Activated gamma-delta T cell treated with Interleukin-2 at 50 U/mL for 16 hours (primary cell): ENCODE measurements at places on chromosomes 5 and 9.

- no peak for DNase-seq
These were observed 201.4 kb downstream of the ZNF462 start for GRCh38 chr9:107064378-107064777.

DNA sequence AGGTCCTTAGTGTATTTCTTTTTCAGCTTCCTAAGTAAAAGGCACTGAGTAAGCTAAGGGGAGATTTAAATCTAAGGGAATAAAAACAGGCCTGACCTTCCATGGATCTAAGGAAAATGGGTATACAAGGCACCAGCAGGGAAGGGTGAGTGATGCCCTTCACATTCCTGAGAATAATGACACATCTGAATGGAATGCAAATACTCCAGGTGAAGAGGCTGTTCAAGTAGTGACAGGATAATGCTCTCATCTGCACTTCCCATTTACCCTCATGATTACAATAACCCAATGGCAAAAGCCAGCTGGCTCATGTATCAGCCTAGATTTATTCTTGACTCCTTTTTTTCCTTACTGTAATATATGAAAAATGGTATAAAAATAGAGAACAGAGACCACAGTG is 216.2 kb upstream of the ACTBL2 start:
- DNase-seq: no peak

DNA sequence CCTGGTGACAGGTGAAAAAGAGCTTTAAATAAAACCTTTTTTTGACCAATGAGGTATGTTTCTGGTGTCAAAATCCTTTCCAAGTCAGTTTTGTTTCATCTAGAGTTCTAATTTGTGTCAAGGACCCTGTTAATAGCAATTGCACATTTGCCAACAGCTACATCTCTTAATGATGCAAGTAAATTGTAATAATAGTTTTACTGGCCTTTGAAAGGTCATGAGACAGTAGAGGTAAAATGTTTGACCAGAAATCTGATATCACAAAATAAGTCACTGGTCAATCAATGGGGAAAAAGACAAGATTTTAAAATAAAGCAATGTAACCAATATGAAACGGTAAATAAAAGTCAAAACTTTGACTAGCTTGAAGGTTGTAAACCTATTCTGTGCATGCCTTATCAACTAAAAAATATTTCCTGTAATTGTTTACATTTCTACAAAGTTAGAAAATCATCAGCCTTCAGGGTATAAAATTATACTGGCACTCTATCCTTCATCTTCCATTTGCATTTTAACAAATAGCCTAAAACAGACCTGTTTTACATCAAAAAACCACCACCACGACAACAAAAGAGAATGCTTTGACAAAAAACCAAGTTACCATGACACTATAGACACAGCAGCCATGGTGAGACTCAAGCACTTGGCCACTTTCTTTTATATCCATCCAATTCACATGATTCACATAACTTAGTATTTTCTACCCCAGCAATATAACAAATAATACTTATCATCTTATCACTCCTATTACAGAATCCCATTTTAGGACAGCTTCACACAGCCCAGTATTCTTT is 3.0 kb downstream of the NADK2 start:
- DNase-seq: no peak

GRCh38 chr9:27383524-27383923 is 86.6 kb upstream of the EQTN start:
- no peak for DNase-seq

DNA sequence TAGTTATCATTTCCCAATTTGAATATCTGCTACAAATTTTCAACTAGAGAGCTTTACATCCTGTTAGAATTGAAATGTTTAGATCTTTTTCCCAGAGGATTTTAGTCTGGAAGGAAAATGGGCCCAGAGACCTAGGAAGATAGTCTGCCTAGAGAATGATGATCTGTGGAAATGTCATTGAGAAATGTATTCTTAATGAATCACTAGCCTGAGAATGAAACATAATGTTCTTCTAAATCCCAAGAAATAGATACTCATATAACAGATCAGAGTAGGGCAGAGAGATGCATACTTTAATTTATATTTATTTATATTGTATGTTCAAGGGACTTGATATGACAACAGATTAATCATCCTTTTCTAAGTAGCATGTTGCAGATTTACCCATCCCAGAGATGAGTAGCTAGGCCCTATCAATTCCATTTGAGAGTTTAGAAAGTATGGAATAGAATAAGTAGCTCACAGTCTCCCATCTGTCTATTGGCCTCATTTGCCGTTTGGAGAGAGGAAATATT is 25.1 kb upstream of the SLC44A1 start:
- DNase-seq: no peak

DNA sequence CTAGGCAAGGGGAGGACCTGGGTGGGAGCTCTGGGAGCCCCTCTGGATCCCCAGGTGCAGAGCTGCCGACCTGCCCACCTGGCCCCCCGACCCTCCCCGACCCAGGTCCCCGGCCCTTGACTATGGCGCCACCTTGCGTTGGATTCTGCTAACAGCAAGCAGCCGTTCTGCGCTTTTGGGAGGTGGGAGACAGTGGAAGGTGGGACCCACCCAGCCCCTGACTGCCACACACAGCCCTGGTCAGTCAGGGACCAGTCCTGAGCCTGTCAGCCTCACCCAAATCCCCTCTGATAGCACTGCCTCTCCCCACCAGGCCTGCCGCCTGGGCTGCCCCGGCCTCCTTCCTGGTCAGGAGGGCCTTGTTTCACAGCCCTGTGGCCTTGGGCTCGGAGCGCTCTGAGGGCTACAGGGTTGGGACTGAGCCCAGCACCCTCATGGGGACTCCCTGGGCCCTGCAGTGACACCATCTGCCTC is 77.9 kb downstream of the HMCN2 start:
- DNase-seq: peak; percentile 18

DNA sequence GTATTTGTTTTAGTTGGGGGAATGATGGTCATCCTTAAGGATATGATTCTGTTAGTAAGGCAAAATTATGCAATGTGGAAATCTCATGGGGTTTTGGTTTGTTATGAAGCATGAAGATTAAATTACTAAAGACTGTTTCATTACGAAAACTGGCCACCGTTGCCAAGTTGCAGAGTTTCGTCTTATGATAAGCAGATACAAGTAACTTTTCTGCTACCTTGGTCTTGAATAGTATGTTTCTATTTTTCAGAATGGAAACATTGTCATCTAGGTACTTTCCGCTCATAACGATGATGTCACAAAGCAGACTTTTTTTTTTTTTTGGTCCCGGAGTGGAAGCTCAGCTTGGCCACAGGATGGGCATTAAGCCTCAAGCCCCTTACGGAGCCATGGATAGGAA is 4.2 kb downstream of the CCNI2 start:
- DNase-seq: no peak

GRCh38 chr5:68830377-68830898 is 263.4 kb upstream of the SLC30A5 start:
- DNase-seq: no peak
